ENCODE measurements at places on chromosomes 7 and 10.

- no peak for DNase-seq
Measured at GRCh38 chr7:93178213-93178612, 30.0 kb upstream of the SAMD9L start.

- no peak for DNase-seq
Measured at GRCh38 chr10:71531485-71532446, 135.0 kb downstream of the CDH23 start.

GRCh38 chr10:1151076-1152033 is 95.2 kb downstream of the WDR37 start:
- DNase-seq = no peak

DNA sequence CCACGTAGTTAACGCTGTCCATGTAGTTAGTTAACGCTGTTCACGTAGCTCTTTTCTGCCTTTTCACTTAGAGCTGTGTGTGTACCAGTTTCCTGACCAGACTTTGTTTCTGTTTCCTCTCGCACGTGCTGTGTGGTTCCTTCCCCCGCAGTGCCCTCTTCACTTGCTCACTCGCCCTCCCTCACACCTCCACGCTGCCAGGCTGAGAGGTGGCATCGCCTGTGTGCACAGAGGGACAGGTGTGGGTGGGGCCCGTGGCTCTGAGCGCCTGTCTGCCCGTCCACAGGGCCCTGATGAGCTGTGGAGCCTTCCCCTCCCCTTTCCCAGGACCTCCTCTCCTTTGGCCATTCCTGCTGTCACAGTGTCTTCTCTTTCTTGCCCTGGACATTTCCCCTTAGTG is 30.6 kb downstream of the WDR37 start:
- DNase-seq = no peak

GRCh38 chr10:60353519-60354258 is 36.0 kb downstream of the ANK3 start:
- DNase-seq = no peak

DNA sequence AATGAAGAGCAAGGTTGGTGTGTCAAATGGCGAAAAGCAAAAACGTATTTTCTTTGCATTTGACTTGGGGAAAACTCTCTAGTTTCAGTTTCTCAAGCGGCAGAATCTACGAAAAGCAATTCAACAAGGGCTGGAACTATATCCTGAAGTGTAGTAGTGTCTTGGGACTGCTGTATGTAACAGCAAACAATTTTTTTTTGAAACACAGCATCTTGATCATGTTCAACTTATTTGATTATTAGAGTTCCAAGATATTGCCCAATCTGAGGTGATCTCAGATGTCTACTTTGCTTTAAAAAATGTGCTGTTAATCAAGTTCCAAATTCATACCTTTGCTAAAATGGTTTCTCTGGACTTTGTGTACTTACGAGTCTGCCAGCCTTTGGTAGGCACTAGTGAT is 120.6 kb downstream of the ZWINT start:
- no peak for DNase-seq

GRCh38 chr7:98116656-98117461 is 10.2 kb downstream of the LMTK2 start:
- no peak for DNase-seq

DNA sequence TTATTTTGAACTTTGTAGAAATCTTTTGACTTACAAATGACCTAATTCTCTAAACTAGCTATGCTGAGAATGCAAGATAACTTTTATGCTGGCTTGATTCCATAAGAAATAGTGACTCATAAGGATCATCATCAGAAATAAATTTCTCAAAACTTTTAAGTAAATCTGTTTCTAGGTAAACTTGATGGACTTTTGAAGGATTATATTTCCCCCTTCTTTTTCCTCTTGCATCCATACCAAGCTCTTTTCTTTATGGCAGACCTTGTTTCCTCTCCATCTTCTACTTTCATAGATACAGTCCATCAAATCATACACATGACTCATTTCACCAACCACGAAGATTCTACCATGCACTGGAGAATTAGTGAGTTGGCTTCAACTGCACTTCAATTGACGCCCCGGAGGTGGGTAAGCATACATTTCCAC is 336.3 kb downstream of the KCNMA1 start:
- no peak for DNase-seq

Data from CD4-positive, alpha-beta T cell treated with Interleukin-15 for 1 hour (primary cell).